Stimulated activated CD4-positive, alpha-beta T cell treated with anti-CD3 and anti-CD28 coated beads, Interleukin-1b, Interleukin-23, amount 100 ng/mL, for 1 hour (primary cell): ENCODE measurements at places on chromosomes 11 and 22.

- no peak for DNase-seq
Observed at GRCh38 chr11:9315078-9315688, 790 bp upstream of the TMEM41B start.

DNA sequence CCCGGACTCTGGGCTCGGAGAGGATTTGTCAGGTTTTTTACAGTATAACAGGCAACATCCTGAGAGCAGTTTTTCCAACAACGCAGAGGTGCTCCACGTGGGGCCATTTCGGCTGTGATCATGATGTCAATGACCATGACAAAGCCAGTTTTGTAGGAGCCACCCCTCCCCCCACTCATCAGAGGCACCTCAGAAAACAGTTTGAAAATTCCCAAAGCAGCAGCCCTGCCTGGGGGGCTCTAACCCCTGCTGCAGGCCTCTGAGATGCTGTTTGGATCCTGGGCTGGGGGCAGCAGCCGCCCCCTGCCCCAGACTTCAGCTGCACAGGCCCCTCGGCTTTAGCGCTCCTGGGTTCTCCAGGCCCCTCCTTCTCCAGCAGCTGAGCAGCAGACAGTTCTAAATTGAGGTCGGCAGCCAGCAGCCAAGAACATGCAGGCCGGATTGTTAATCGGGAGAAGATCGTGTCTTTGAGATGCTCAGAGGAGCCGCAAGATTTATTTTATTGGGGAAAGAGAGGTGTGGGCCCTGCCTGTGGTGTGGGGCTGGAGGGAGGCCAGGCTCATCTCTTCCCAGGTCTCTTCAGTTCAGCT, 19.4 kb downstream of the NFAM1 start:
- DNase-seq, result no peak

GRCh38 chr11:17570034-17570433, 23.0 kb downstream of the OTOG start:
- DNase-seq, result no peak

DNA sequence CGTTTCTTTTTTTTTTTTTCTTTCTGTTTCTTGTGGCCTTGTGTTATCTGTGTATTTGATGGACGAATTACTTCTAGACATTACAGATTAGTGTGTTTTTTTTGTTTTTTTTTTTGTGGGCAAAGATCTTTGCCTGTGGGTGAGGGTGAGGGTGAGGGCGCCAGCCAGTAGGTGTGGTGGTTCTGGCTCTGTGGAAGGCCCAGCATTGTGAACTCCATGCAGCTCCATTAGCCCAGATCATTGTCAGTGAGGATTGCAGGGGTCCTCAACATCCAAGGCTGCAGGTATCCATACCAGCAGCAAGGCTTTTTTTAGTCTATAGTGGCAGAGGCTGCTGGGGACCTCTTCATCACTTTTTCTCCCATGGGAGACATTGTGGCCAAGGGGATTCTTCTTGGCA, 13.7 kb downstream of the BIRC2 start:
- DNase-seq, result no peak

DNA sequence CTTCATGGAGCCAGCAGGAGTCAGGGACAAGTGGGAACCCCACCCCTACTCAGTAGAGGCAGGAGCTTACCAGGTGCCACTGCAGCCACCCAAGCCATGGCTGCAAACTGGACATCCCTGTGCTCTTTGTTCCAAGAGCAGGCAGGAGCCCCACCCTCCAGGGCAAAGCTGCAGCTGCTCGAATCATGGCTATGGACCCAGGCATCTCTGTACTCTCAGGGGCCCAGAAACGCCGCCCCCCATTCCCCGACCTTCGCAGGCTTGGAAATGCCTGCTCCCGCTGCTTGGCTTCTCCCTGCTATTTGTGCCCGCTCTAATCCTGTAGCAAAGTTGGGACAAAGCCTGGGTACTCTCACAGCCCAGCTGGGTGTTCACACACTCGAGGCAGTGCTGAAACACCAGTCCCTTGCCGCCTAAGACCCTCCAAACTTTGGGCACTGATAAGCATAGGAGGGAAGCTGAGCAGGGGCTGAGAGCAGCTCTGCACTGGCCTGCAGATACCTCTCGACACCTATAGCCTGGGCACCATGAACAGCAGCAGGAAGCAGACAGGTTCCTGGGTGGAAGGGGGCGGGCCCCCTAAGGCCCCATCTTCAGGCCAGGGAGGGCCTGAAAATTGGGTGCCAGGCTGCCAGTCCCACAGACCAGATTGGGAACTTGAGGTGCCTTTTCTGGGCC, 402.4 kb downstream of the LRRC4C start:
- DNase-seq, result no peak

- no peak for DNase-seq
Observed at GRCh38 chr11:59598961-59599360, 16.6 kb downstream of the OSBP start.

GRCh38 chr11:86918496-86918895, 36.7 kb downstream of the FZD4 start:
- DNase-seq, result no peak

DNA sequence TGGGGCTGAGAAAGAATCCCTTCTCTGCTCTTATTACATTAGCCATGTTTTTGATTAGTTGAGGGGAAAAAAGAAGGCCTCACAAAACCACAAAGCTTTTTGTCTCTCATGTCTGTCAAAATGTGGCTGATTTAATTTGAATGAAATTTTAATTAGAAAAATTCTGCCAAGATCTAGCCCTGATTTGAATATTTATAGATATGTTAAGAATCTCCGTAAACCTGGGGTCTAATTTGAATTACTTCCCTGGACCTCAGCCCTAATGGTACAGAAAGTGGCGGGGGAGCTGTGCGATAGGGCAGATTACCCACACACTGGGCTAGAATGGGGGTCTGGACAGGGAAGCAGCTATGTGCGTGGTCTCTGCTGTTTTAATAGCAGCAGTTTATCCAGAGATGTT, 141.3 kb upstream of the TTC12 start:
- DNase-seq, result no peak

GRCh38 chr11:83326326-83326725, 40.2 kb upstream of the CCDC90B start:
- DNase-seq, result no peak

- DNase-seq, result no peak
Observed at GRCh38 chr11:79019975-79020374, 420.9 kb downstream of the TENM4 start.

- DNase-seq, result no peak
Observed at GRCh38 chr22:19981961-19982920, 34.4 kb downstream of the ARVCF start.

DNA sequence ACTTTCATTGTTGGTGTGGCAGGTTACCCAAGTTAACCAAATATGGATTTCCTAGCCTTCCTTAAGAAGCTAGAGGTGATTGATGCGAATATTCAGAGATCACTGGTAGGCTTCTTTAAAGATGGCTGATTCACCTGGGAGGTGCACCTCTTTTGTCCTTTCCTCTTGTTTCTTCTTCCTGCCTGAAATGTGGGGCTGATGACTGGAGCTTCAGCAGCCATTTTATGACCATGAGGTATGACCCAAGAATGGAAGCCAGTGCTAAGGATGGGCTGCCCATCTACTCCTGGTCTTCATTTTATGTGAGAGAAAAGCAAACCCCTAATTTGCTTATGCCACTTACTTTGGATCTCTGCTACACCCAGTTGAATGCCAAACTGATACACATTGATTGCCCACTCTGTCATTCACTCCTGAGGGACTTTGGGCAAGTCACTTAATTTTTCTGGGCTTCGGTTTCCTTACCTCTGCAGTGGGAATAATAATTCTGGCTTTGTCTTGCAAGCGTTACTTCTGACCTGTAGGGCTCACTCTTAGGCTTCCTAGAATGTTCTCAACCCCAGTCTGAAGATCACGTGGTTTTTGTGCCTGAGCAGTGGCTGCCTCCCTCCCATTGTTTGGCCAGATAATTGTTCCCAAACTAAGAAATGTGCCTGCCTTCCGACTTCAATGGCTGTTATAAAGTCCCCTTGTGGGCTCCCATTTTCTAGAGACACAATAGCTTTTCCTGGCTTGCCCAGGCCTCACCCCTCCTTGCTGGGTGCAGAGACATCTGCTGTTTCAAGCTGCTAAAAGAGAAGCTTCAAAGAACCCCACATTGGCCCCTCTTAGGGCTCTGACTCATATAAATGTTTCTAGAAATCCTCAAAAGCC, 243.1 kb downstream of the ST3GAL4 start:
- no peak for DNase-seq

DNA sequence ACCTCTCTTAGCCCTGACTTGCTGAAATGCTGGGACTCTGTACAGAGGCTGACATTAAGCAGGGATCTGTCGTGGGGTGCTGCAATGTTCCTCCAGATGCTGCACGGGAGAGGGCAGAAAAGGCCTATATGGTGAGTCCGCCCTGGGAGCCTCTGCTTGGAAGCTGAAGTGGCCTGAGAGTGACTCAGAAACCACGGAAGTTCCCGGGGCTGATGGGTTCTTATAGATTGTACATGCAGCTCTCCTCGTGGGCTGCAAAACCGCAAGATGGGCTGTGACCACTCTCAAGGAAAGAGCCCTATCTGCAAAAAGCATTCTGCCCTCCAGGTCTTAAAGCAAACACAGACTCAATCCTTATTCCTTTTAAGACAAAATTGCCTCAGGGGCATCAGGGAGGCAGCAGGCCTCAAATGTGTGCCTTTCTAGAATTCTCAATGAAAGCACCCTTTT, 5.8 kb upstream of the SLC43A3 start:
- no peak for DNase-seq

GRCh38 chr11:59615120-59615636, 396 bp downstream of the OSBP start:
- no peak for DNase-seq

DNA sequence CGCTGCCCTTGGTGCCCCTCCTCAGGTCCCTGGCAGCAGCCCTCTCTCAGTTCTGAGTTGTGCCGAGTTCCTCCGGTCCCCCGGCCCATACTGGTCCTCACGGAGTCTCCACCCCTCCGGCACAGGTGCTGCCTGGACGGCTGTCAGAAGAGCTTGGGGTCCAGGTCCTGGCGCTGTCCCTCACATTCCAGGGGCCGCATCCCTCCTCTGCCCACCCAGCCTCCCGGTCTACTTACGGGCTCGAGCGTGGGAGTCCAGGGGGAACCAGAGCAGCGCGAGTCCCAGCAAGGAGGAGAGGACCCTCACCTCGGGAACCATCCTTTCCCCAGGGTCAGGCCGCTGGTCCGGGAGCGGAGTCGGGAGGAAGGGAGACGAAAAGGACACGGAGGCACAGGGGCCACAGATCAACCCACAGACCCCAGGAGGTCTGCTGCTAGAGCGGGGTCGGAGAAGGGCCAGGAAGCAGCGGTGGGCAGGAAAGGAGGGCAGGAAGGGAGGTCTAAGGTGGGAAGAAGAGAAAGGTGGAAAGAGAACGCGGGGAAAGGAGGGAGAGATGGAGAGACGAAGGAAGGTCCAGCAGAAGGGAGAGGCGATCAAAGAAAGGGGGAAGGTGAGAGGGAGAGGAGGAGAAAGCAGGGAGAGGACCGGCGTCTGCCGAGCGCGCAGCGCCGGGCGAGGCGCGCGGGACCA, 510 bp downstream of the CHRDL2 start:
- no peak for DNase-seq

DNA sequence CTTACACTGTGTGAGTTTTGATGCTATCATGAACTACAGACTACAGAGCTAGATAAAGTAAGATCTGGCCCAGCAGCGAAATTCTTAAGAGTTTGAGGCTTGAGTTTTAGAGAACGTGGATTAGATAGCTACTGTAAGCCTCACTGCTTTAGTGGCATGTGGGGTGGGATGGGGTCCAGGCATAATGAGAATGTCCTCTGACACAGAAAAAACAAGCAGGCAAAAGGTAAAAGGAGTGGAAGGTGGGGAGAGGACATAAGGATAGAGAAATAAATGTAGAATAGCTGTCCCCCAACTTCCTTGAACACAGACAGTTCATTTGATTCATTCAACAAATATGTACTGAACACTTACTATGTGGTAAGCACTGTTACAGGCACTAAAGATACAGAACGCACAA, 324.5 kb upstream of the PITPNB start:
- DNase-seq, result no peak

DNA sequence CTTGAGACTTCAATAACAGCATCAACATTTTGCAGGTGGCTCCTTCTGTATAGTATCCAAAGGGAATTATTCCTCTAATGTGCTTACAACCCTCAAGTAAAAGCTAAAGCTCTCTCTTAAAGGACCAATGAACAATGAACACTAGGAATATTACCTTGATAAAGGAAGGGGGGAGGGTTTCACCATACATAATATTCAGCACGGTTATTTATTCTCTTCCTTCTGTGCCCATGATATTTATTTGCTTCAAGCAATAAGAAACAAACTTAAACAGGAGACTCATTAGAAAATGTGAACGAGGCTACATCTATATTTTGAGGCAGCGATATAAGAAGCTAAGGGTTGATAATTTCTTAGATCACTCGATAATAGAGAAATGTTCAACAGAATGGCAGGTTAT, 21.2 kb downstream of the BLID start:
- DNase-seq, result no peak

DNA sequence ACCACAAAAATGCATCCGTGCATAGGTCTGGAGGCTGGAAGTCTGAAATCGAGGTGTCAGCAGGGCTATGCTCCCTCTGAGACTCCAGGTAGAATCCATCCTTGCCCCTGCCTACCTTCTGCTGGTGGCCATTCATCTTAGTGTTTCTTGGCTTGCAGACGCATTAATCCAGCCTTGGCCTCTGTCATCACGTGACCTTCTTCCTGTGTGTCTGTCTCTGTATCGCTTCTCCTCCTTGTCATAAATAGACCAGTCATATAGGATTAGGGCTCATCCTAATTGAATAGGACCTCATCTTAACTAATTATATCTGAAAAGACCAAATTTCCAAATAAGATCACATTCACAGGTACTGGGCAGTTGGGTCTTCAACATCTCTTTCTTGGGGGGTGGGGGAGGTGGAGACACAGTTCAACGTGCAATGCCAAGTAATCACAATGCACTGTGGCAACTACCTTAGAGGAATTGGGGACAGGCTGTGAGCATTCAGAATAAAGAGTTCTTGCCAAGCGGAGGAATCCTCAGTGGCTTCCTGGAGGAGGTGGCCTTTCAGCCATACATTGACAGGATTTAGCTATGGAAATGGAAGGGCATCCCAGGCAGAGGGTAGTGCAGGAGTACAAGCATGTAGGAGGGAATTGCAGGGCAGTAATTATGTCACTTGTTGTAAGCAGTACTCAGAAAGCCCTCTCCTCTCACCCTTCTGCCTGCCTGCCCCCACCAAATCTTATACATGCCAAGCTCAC, 96.2 kb upstream of the SYT13 start:
- no peak for DNase-seq

DNA sequence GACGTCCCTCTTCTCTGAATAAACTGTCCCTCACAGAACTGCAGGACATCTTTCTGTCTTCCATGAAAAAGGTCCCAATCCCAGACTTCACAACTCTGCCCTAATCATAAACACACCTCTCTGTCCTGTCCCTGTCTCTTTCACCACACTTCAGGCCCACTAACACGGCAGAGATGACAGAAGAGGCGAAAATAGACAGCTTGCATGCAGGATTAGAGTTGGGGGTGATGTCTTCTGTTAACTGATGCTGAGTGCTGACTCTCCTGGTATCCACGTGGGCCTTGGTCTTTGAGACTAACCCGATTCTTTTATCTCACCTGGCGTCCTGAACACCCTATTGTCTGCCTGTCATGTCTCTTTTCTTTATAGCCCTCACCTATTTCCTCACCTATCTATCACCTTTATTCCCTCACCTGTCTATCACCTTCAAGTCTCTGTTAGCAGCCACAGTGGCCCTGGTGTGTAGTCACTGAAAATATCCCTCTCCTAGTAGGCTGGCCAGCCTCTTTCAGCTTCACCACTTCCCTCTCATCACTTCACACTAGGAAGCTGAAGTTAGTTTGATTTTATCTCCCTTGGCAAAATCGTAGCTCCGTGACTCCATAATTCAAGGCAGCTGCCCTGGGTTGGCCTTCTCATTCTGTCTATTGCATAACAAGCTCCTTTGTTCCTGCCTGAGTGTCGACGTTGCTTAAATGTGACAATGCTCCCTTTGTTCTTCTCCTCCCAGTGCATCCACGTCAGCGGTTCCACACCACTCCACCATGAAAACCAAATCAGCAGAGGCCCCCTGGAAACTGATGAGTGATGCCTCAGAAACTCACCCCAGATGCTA, 30.6 kb upstream of the DRD2 start:
- DNase-seq, result no peak
